ENCODE measurements at places on chromosomes 3 and 15.

DNA sequence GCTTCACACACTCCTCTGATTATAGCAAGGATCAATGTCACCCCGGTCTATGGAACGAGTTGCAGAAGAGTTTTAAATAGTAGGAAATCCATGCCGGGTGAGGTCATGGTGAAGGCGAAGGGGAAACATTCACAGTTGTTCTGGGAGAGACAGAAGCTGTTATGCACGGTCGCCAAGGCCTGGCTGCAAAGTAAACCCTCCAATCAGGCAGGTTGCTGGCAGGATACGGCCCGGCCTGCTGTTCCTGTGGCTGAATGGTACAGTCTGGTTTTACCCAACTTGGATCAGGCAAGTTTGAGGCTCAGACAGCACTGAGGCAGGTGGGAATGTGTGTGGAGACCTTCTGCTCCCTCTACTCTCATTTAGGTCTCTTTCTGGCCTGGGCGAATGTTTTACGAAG, 45.3 kb upstream of the ATP2B2 start:
- peak overlapping the region; percentile 26 for H3K27ac ChIP-seq
- no peak overlapping the region for H3K4me3 ChIP-seq
- DNase-seq, result peak; percentile 50

- DNase-seq, result no peak
- no peaks in the 10 kb centered on the region for H3K27me3 ChIP-seq
- peaks cover 9% of the 10 kb centered on the region for H3K4me1 ChIP-seq
- no peak overlapping the region for H3K4me3 ChIP-seq
- H3K27ac ChIP-seq, result no peak overlapping the region
- peaks cover 31% of the 10 kb centered on the region for H3K36me3 ChIP-seq
These were observed 30.3 kb downstream of the TPM1 start for GRCh38 chr15:63072809-63073277.

GRCh38 chr3:172647080-172647479, 63.8 kb downstream of the NCEH1 start:
- no peak overlapping the region for H3K4me3 ChIP-seq
- no peak for DNase-seq
- peaks cover 2% of the 10 kb centered on the region for H3K36me3 ChIP-seq
- peaks cover 13% of the 10 kb centered on the region for H3K4me1 ChIP-seq
- no peaks in the 10 kb centered on the region for H3K27me3 ChIP-seq
- no peak overlapping the region for H3K27ac ChIP-seq

DNA sequence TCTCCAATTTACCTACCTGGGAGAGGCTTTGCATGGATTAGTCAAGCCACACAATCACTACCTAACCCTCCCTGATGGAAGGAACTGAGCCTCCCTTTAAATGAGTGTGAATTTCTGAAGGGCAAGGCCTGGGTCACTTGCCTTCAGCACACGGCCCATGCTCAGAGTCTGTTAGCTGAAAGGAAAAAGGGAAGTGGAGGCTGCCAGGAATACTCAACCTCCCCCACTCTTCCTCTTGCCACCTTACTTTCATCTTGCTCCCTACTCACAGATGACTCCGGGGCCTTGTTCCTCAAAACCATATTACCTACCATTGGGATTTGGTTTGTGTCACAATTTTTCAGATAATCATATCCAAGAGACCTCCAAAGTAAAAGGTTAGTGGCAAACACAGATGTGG, 220.0 kb downstream of the ABHD5 start:
- H3K27ac ChIP-seq, result no peak overlapping the region
- no peaks in the 10 kb centered on the region for H3K36me3 ChIP-seq
- no peak for DNase-seq
- no peaks in the 10 kb centered on the region for H3K4me1 ChIP-seq

- H3K27ac ChIP-seq, result peak overlapping the region; percentile 80
- H3K4me1 ChIP-seq, result peaks cover 82% of the 10 kb centered on the region
- no peak for DNase-seq
- no peak overlapping the region for H3K4me3 ChIP-seq
- no peaks in the 10 kb centered on the region for H3K36me3 ChIP-seq
- H3K27me3 ChIP-seq, result no peaks in the 10 kb centered on the region
These were observed 4.9 kb upstream of the DUSP7 start for GRCh38 chr3:52061121-52061910.

DNA sequence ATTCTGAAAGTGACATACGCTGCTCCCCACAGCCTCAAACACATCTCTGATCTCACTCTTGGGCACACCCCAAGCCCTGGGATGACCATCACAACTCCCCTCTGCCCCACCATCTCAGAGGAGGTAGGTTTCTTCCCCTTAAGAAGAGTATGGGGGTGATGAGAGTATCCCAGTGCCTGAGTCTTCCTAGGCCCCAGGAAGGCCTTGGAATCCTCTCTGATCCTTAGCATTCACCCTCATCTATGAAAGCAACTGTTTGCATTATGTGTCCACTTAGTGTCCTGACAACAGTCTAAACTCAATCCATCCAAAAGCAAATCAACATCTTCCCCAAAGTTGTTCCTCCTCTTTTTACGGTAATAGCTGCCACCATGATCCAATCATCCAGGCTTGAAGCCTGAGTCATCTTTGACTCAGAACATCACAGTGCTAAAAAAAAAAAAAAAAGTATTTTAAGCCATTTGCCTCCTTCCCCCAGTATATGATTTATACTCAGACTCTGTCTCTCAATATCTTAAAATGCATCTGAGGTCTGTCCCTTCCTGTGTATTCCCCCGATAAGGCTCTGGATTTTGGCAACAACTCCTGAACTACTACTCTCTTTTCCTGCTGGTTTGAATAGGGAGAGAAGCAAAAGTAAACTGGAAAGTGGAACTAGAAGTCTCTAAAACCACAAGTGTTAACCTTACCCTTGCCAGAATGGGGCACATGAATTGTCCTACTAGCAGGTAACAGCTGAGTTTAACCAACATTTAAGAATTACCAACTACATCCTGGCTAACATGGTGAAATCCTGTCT, 22.5 kb downstream of the POPDC2 start:
- H3K4me1 ChIP-seq, result peaks cover 23% of the 10 kb centered on the region
- no peak for DNase-seq
- peak overlapping the region; percentile 83 for H3K27ac ChIP-seq
- H3K4me3 ChIP-seq, result peak overlapping the region; percentile 9
- H3K36me3 ChIP-seq, result peaks cover 10% of the 10 kb centered on the region
- H3K27me3 ChIP-seq, result no peaks in the 10 kb centered on the region

DNA sequence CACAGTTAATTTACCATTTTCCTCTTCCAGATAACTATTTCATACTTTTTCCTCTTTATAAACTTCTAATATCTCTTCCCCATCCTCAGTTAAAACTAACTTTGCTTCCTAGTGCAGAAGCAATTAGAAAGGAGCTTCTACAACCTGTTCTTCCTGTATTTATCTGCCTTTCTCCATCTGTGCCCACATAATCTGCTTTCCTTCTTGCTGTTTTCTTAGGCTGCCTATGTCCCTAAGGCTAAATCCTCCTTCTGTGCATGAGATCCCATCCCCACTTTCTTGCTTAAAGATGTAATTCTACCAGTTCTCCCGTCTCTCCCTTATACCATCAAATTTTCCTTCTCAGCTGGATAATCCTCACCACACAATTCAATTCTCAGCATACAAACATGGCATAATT, 28.3 kb upstream of the HGD start:
- no peak overlapping the region for H3K4me3 ChIP-seq
- no peaks in the 10 kb centered on the region for H3K27me3 ChIP-seq
- no peak overlapping the region for H3K27ac ChIP-seq
- no peak for DNase-seq

DNA sequence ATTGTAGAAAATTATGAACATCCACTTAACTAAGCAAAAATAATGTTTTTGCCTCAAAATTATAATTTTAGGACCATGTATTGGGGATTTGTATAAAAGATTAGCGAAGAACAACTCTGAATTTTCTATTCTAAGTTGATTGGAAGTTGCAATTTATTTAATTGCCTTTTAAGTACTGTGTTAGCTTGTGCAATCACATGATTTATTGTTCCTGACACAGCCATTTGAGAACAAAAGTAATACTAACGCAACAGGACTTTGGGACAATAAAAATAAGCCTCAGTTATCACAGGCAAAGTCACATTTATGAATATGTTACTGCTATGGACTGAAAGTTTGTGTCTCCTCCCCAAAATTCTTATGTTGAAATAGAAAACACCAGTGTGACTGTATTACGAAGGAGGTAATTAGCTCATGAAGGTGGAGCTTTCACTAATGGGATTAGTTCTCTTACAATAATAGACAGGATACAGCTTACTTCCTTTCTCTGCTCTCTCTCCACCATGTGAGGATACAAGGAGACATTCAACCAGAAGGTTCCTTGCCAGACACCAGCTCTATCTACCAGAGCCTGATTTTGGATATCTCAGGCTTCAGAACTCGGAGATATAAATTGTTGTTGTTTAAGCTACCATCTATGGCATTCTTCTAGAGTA, 745.9 kb downstream of the ZBBX start:
- H3K27me3 ChIP-seq, result no peaks in the 10 kb centered on the region
- no peaks in the 10 kb centered on the region for H3K36me3 ChIP-seq
- no peak overlapping the region for H3K27ac ChIP-seq
- no peak for DNase-seq

DNA sequence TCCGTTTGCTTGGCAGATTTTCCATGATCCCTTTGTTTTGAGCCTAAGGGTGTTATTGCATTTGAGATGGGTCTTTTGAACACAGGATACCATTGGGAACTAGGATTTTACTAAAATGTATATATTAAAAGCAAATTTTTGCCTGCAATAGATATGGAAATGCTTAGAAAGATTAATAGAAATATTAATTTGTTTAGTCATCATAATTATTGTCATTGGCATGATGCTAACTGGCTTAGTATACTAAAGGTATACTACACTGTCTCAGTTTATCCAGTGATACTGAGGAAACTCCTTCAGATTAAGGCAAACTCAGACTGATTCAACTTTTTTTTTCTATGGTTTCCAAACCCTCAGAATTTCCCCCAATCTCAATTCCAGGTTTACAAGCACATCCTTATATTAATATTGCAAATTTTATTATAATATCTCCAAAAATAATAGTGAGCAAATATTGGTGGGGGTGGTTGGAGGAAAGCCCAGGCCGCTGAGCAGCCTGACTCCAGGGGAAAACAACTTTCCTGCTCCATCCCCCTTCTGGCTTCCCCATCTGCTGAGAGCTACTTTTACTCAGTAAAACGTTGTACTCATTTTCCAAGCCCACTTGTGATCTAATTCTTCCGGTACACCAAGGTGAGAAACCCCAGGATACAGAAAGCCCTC, 291.7 kb downstream of the EPHA6 start:
- H3K27ac ChIP-seq, result no peak overlapping the region
- no peaks in the 10 kb centered on the region for H3K36me3 ChIP-seq
- no peak for DNase-seq
- H3K4me1 ChIP-seq, result no peaks in the 10 kb centered on the region
- H3K27me3 ChIP-seq, result no peaks in the 10 kb centered on the region
- H3K4me3 ChIP-seq, result no peak overlapping the region

DNA sequence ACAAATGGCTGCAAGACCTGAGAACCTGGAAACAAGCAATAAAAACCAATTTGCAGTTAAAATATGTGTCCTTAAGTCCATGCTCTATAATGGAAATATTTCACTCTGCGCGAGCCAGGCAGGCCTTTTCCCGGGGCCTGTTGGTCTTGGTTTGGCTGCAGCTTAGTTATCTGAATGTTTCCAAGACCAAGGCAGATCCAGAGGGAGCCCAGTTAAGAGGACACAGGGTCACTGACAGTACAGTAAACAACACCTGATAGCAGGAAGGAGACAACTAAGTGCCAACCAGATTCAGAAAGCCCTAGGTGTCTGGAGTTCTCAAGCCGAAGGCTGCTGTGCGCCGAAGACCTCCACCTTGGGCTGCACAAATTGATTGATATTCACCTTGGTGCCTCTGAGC, 32.8 kb downstream of the THSD4 start:
- peaks cover 21% of the 10 kb centered on the region for H3K4me1 ChIP-seq
- H3K4me3 ChIP-seq, result no peak overlapping the region
- no peaks in the 10 kb centered on the region for H3K27me3 ChIP-seq
- DNase-seq, result no peak

GRCh38 chr3:50415061-50415460, 55.7 kb upstream of the TMEM115 start:
- H3K36me3 ChIP-seq, result no peaks in the 10 kb centered on the region
- H3K4me3 ChIP-seq, result no peak overlapping the region
- H3K27ac ChIP-seq, result no peak overlapping the region
- peaks cover 5% of the 10 kb centered on the region for H3K4me1 ChIP-seq

DNA sequence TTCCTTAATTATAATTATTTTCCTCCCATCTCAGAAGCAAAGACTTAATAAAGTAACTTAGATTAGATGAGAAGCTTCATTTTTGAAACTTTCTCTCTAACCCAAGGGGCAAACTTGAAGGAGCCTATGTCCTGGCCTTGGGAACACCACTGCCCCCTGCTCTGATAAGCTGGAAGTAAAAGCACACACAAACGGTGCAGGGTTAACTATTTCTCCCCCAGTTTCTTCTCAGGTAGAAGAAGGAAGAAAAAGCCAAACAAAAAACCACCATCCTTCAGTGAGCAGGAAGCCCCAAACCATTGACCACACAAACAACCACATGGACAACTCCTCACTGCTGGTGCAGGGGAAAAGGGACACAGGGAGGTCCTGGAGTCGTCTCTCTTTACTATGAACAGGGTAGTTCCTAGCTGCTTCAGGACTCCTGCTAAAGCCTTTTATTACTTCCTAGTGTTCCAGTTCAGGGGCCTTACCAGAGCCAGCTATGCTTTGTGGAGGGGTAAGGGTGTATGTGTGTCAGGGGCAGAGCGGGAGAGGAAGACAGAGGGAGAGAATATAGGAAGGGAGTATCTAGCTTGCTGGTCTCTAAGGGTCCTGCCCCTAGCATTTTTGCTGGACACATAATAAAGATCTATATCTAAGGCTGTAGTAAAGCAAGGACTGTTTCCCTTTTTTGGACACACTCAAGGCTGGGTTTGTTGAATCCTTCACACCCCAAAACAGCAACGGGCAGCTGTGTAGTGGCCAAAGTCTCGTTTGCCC, 94.0 kb upstream of the UMPS start:
- H3K36me3 ChIP-seq, result no peaks in the 10 kb centered on the region
- DNase-seq, result no peak
- no peak overlapping the region for H3K4me3 ChIP-seq

DNA sequence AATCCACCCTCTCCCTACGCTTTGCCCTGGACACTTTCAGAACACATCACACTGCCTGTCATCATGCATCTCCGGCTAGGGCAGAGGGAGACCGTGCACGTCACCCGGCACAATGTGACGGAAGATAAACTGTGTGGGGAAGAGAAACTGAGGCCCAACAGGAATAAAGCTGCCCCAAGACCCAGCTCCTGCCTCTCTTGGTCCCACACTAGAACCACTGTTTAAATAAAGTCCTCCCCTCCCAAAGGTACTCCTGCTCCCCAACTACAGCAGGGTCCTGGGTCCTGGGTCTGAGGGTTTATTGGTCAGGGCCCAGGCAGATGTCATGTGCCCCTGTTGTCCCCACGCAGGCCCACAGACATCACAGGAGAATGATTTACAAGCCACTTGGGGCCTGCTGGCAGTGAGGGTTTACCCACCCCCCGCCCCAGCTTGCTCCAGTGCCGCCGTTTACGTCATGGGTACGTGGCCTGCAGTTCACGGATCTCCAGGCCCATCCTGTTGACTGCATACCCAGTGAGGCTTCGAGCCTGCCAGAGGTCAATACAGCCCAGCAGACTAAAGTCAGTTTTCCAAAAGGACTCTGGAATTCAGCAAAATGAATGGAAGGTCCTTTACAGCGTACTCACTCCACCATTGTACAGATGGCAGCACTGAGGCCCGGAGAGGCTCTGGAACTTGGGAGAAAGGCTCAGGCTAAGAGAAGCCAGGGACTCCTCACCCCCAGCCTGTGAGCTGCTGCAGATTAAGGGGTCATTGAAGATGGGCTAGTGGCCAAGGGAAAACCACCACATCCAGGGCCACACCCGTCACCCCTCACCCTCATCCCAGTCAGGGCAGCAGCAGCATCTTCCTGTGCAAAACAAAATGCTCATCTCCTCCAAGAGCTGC, 23.2 kb downstream of the ALS2CL start:
- no peak overlapping the region for H3K27ac ChIP-seq
- H3K36me3 ChIP-seq, result peaks cover 33% of the 10 kb centered on the region
- H3K4me3 ChIP-seq, result no peak overlapping the region
- peaks cover 4% of the 10 kb centered on the region for H3K4me1 ChIP-seq
- no peaks in the 10 kb centered on the region for H3K27me3 ChIP-seq
